ENCODE measurements at places on chromosomes 2 and 18.

- peak; percentile 10 for DNase-seq
Measured at GRCh38 chr2:112794131-112794733, 9.9 kb upstream of the IL1A start.

DNA sequence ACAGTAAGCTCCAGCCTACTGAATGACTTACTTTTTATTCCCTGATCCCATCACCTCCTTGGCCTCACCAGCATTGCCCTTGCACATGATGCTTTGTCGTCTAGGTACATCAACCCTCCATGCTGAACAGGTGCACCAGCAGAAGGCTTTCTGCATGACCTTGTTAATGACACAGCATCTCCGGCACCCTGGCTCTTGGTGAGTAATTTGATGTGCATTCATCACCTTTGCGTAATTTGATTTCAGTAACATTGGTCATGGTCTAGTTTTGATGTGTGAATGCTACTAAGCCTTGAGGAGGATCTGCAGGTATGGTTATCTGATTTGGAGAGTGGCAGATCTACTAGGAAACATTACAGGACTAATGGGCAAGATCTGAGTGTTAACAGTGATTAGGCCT lies 103.6 kb downstream of the STK39 start:
- DNase-seq, result no peak

GRCh38 chr2:175836361-175836760 lies 165.7 kb downstream of the LNPK start:
- no peak for DNase-seq

- DNase-seq, result no peak
Measured at GRCh38 chr2:96138179-96139145, at the start of gene ASTL. Gene ASTL, minus strand, starts transcription at chr2:96138502. Its CDS starts 66 bp downstream, at chr2:96138436.

GRCh38 chr18:4455113-4455811 lies at the start of gene DLGAP1:
Gene DLGAP1, minus strand, starts transcription at chr18:4455307.
- DNase-seq, result peak; percentile 65

All from prostate gland (tissue), 2 donors.